ENCODE measurements at places on chromosomes 1 and 21. TPM values are rescaled to one million over a fixed set of nuclear protein-coding genes. Genes with fewer than 3 reads are reported as not detected.

- no peak for DNase-seq
Measured at GRCh38 chr1:160406131-160406968, 6.0 kb downstream of the VANGL2 start.

DNA sequence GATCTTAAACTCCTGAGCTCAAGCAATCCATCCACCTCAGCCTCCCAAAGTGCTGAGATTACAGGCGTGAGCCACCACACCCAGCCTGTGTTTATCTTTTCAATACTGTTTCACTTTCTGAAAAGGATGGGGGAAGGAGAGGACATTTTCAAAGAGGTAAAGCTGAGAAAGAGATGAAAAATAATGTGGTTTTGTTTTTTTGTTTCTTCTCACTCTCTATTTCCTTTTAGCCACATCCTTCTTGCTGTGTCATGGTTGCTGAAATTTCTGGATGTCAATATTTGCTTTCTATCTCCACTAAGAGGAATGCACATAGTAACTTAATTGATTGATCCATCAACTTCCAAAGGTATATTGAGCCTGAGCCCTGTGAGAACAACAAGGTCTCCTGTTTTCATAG is 6.4 kb upstream of the C1orf21 start:
- DNase-seq: no peak

DNA sequence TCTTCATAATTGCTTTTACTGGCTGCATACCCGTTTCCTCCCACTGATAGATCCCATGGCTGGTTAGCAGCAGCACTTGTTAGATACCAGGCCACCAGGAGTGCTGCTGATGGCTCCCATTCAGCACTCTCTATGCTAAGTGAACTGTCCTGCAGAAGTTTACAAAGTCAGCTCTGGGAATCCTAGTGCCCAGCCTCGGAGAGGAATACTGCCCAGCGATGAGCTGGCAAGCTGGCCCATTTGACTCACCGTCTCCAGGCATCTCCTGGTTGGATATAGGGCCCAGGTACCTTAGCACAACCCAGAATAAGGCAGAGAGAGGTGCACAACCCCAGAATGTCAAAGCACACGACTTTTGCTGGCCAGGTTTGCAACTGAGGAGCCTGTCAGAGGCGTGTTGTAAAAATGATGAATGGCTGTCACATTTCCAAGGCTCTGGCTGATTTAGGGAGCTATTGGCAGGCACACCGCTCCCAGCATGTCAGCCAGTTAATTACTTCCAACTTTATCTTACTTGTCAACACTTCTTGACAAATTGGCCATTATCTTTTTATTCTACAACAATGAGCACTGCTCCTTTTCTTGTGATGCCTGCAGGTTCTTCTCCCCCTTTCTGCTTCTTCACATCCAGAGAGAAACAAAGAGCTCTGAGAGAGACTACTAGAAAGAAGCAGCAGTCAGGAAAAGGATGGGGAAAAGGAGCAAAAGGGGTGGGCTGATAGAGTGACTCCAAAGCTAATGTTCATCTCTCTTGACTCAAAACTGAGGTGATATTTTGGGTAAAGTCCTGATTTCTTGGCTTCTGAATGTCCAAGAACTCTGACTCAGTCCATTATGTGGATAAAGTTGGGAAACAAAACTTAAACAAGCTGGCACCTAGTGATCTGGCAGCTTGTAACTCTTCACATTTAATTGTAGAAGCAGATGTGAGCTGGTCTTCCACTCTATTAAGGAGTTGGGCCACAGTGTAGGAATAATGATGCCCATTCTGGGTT is 10.8 kb upstream of the ANGPTL7 start:
- no peak for DNase-seq

CLCA4 gene
- total RNA-seq: not detected

XCL1 gene
- total RNA-seq: not detected

CRP gene
- not detected for total RNA-seq

Data from right cardiac atrium (tissue), 5 donors.